Muscle of arm (tissue), 14 donors: ENCODE measurements at places on chromosomes 3 and 15.

DNA sequence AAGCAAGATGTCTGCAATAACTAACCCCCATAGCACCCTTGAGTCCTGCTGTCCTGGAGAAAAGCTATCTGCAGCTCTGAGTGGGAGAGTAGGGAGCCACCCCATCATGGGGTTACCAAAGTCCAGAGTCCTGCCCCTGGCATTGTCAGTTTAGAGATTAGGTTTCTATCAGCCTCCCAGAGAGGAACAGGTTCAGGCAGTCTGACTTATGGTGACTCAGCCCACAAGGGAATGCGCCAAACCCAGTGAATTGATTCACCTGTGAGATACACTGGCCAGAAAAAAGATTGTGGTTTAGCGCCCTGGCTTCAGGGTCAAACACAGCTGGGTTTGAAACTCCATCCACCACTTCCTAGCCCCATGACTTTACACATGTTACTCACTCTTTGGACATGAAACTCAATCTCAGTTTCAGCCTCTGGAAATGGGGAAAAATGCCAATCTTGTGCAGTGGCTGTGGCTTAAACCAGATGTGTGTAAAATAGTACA lies 263.6 kb upstream of the HES1 start:
- DNase-seq, result no peak

DNA sequence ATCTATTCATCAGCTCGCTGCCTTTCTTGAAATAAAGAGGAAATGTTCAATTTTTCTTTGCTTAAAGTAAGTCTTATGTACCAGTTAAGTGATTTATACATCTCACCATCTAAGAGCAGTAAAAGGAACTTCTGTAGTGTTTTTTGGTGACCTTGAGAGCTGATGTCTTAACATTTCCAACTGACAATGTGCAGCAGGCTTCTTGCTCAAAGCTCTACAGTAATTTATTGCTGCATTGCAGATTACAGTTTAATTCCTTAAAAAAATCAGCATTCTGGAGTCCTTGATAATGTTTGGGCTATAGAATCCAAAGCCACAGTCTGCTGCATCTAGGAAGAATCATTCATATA lies 61.6 kb downstream of the DIPK2A start:
- no peak for DNase-seq

- no peak for DNase-seq
These were observed 33.0 kb downstream of the SLC28A1 start for GRCh38 chr15:84917452-84917851.

- no peak for DNase-seq
These were observed 923.6 kb downstream of the TUSC7 start for GRCh38 chr3:117633207-117633606.

- no peak for DNase-seq
These were observed 61.5 kb downstream of the USF3 start for GRCh38 chr3:113634782-113635474.

GRCh38 chr15:77414789-77415442 lies 5.0 kb downstream of the PEAK1 start:
- DNase-seq, result no peak

DNA sequence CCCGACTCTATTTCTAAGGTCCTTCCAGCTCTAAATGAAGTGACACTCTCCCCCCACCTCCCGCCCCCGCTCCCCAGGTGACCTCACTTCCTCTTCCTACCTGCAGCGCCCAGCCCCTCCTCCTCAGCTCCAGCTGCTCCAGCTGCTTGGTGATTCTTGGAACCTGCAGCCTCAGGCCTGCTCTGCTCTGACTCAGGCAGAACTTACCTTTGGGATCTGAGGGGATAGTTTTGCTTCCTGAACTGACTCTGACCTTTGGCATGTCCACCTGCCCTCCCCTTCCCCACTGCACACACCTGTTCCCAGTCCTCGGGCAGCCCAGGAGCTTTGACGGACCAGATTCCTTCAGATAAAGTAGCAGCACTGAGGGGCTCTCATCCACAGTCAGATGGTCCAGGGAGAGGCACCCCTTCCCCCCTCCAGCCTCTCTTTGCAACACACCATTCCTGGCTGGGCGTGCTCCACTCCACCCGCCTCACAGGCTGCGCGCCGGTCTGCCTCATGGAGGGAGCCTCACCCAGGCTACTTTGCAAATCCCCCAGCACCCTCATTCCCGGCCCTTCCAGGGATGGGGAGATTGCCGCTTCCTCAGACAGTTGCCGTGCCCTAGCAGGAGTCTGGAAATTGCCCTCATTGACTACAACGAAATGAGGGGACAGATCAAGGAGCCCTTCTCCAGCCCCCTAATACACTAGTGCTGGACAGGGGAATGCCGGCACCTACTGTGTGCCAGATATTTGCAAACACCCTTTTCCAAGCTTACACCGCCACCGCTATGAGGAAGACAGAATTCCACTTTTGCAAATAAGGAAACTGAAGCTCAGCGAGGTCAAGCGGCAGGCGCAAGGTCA lies 692 bp upstream of the C15orf39 start:
- DNase-seq, result peak; percentile 31

DNA sequence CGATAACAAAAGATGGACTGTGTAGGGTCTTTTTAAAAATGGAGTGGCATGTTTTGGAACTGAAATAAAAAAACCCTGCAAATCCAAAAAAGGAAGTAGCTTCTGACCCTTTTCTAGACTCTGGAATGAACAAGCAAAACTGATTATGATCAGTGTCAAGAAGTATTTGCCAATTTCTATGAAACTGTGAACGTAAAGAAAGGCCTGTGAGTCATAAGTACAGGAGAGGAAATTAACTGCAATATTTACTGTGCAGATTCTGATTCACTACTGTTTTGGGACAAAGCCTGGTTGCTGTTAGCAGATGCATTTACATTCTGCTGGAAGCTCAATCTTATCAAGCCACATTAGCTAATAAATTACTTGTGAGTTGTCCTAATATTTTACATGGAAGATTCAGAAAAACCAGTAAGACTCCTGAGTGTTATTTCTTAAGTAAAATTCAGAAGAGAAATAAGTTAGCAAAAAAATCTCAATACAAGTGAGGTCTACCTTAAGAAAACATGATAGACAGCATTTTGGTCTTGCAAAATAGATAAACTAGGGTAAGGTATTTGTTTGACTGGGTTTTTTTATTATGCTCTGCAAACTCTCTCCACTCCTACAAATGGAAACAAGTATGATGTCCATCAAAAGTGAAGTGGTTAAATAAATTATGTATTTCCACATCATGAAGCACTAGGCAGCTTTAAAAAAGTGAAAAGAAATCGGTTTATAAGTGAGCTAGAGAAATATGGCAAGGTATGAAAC lies 90.2 kb upstream of the LMOD3 start:
- no peak for DNase-seq
